ENCODE measurements at places on chromosomes 1 and 21.

- peak; percentile 43 for DNase-seq
These were observed 5.2 kb upstream of the PLA2G2D start for GRCh38 chr1:20124456-20125057.

- DNase-seq = no peak
These were observed 45.8 kb upstream of the HMGB4 start for GRCh38 chr1:33818071-33818470.

DNA sequence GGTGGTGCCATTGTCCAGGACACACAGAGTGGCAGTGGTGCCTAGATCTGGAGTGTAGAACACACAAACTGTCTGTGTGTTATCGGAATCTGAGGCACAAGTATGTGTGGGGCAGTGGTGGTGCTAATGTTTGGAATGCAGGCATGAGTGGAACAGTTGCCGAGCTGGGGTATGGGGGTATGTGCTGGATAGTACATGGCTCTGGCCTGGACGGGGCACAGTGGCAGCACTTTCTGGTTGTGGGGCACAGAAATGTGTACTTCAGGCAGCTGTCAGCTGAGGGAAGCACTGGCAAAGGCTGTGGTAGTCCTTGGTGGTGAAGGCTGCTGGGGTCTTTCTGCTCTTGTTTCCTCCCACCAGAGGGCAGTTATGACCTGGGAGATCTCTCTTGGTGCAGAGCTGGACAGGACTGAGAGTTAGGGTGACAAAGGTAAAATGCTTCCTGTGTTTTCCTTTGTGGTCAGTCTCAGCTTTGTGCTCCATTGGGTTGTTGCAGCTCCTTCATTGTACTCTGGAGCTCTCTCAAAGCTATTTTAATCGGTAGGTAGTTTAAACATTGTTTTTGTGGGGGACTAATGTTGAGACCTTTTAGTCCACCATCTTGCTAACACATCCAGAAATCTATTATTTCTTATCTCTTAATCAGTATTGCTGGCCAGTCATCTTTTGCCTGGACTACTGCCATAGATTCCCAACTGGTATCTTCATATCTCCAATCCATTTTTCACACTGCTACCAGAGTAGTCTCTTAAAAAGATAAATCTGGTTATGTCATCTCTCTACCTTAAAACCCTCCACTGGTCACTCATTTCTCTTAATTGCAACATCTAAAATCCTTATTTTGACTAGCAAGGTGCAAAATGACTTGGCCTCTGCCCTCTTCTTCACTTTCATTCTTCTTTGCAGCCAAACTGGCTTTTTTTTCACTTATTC, 83.9 kb upstream of the NBPF4 start:
- DNase-seq = no peak

DNA sequence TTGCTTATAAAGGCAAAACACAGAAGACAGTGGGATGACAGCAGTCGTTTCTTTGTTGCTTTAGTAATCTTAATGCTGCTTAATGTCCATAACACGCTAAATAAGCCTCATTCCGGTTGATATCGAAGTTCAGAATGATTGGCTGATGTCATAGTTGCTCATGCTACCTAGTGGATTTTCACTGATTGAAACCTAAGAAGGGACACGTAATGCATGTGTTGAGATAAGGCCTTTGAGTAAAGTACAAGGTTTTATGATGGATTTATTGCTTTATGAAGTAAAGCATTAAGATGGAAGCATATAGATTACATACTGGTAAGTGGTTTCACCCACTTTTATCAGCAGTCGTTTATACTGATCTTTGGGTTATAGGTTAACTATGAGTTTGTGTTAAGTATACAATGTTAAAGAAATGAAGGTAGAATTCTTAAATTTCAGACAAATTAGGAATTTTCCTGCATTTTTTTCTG, 25.1 kb downstream of the IARS2 start:
- no peak for DNase-seq

GRCh38 chr1:47524272-47524671, 86.4 kb downstream of the FOXD2 start:
- no peak for DNase-seq
